ENCODE measurements at places on chromosomes 5 and 9. TPM values are rescaled to one million over a fixed set of nuclear protein-coding genes. Genes with fewer than 3 reads are reported as not detected.
A peak's percentile ranks its signal among the peaks of the same experiment; 100 is the strongest.

Gene MAP1B
- polyA plus RNA-seq = 31.0 TPM

Gene SPAG8
- 1.4 TPM for polyA plus RNA-seq

Gene CCDC192
- polyA plus RNA-seq = 0.39 TPM

Gene CCNI2
- polyA plus RNA-seq = 10.1 TPM

Gene CATSPER3
- 1.4 TPM for polyA plus RNA-seq

Gene G3BP1
- polyA plus RNA-seq = 111 TPM

Gene BTNL3
- 158 TPM for polyA plus RNA-seq

DNA sequence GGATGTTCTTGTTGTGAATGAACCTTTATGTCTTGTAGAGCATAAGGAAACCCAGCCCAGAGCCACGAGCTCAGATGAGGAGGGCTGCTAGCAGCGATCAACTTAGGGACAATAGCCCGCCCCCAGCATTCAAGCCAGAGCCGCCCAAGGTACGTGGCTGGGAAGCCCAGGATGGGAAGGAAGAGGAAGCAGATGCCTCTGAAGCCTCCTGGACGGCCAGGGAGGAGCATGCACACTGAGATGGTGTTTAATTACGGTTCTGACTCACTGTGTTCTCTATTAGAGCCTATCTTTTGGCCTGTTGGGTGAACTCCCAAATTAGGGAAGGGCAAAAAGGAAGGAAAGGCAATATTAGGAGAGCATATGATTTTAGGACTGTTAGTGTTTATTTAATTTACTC lies 75.3 kb downstream of the TJP2 start:
- H3K27ac ChIP-seq = no peak overlapping the region
- H3K4me3 ChIP-seq = no peak overlapping the region
- no peak for DNase-seq
- no peaks in the 10 kb centered on the region for H3K27me3 ChIP-seq
- no peaks in the 10 kb centered on the region for H3K4me1 ChIP-seq
- H3K36me3 ChIP-seq = peaks cover 75% of the 10 kb centered on the region

DNA sequence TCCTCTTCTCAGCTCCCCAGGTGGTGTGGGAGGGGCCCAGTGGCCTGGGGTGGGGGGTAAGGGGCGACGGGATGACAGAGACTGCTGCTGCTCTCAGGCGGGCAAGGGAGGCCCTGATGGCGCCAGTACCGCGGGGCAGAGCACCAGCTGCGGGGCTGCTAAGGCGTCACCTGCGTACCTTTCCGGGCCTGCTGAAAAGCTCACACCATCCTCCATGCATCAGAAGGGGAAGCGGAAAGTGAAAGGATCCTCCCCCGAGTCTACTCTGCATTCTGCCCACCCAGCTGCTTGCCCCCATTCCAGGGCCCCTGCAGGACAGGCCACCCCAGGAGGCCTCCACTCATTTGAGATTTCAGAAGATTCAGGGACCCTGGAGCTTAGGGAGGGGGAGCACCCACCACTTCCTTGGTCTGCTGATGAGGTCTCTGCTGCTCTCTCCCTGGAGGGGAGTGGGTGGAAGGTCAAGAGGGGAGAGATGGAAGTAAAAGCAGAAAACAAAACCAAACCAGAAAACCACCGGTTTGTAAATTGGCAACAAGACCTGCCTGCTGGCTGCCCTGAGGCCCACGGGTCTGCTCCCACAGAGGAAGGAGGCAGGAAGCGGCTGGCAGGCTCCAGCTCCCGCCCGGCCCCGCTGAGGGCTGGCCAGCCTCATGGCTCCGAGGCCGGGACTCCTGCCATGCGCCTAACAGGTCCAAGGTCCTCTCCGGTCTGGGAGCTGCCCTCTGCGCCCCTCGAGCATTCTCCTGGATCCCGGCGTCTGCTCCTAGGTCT lies 33.6 kb downstream of the PRRT1B start:
- H3K36me3 ChIP-seq = peaks cover 81% of the 10 kb centered on the region
- no peak for DNase-seq
- no peak overlapping the region for H3K4me3 ChIP-seq
- no peak overlapping the region for H3K27ac ChIP-seq
- no peaks in the 10 kb centered on the region for H3K27me3 ChIP-seq
- no peaks in the 10 kb centered on the region for H3K4me1 ChIP-seq

DNA sequence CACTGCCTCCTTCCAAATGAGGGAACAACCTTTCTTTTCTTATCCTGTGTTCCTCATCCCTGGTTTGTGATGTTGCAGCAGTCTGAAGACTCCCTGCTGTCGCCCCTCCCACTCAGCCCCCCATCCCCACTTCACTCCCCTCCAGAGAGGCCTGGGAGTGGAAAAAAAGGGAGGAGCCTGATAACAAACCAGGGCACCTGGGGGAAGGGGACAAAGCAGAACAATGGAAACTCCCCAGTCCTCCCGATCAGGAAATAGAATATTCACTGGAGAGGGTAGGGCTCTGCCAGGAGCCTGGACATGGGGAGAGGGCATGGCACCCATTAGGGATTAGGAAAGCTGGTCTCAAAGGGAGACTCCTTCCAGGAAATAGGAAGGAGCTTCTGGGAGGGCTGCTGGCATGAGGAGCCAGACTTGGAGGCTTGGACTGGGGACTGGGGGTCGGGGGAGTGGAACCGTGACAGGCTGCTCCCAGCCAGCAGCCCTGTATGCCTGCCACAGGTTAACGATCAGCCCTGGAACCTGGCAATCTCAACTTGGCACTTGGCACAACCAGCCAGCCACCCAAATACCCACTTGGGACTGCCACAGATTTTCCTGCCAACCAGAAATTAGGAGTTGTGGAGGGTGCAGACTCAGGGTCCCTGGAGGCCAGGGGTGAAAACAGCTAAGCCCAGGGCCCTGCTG lies 20.0 kb downstream of the PCDH1 start:
- DNase-seq = no peak
- H3K4me3 ChIP-seq = no peak overlapping the region
- H3K27ac ChIP-seq = peak overlapping the region; percentile 13
- H3K36me3 ChIP-seq = peaks cover 27% of the 10 kb centered on the region
- H3K27me3 ChIP-seq = no peaks in the 10 kb centered on the region

DNA sequence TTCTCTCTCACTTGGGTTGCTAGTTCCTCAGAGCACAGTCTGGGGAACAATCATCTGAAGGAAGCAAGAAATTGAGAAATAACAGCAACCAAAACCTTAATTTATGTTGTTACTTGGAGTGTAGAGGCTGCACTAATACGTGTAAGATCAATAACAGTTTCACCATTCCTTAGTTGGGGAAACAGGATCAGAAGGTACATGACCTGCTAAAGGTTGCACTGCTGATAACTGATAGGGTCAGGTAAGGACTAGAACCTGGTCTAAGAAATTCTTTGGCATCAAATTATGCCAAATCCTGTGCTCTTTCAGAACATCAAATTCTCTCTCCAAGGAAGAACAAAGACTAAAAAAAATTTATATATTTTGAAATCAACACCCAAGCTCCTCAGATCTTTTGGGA lies 278.6 kb upstream of the C9orf72 start:
- no peaks in the 10 kb centered on the region for H3K27me3 ChIP-seq
- no peak for DNase-seq
- no peaks in the 10 kb centered on the region for H3K4me1 ChIP-seq
- no peak overlapping the region for H3K4me3 ChIP-seq
- H3K27ac ChIP-seq = no peak overlapping the region

- DNase-seq = no peak
- peak overlapping the region; percentile 85 for H3K27ac ChIP-seq
- H3K36me3 ChIP-seq = no peaks in the 10 kb centered on the region
- H3K4me3 ChIP-seq = peak overlapping the region; percentile 41
- H3K27me3 ChIP-seq = no peaks in the 10 kb centered on the region
- peaks cover 7% of the 10 kb centered on the region for H3K4me1 ChIP-seq
Observed at GRCh38 chr5:59126708-59127573, 544.1 kb downstream of the RAB3C start.

DNA sequence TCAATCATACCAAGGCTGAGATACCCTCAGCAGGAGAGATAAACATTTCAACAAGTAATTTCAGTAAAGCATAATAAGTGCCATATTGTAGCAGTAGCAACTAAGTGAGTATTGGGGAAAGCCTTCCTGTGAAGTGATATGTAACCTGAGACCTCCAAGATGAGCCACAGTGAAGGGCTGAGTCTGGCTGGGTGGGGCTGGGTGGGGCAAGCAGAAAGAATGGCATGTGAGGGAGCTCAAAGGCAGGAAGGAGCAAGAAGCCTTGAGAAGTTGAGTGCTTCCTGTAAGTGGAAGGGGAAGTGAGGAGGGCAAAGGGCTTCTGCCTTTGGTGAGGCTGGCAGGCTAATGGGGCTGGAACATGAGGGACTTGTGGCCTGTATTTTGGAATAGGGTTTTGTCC lies 19.7 kb upstream of the ASTN2 start:
- no peak overlapping the region for H3K4me3 ChIP-seq
- no peak for DNase-seq
- no peak overlapping the region for H3K27ac ChIP-seq
- no peaks in the 10 kb centered on the region for H3K27me3 ChIP-seq
- no peaks in the 10 kb centered on the region for H3K36me3 ChIP-seq
- no peaks in the 10 kb centered on the region for H3K4me1 ChIP-seq

DNA sequence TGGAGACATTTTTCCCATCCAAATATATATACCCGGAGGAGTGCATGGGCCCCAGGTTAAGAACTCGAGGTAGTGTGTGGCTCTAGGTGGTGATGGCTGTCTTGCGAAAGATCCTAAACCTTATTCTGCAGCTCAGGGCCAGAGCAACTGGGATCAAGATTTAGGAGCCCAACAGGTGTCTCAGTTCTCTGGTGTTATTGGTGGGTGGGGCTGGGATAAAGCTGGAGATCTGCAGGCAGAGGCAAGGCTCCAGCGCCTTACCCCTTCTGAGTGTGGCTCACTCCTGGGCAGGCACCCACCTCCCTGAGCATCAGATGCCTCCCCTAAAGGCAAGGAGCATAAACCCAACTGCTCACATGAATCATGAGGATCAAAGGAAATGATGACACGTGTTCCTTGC lies 11.2 kb downstream of the UBE2QL1 start:
- DNase-seq = no peak
- no peak overlapping the region for H3K4me3 ChIP-seq
- H3K36me3 ChIP-seq = no peaks in the 10 kb centered on the region
- no peaks in the 10 kb centered on the region for H3K4me1 ChIP-seq
- peaks cover 19% of the 10 kb centered on the region for H3K27me3 ChIP-seq

DNA sequence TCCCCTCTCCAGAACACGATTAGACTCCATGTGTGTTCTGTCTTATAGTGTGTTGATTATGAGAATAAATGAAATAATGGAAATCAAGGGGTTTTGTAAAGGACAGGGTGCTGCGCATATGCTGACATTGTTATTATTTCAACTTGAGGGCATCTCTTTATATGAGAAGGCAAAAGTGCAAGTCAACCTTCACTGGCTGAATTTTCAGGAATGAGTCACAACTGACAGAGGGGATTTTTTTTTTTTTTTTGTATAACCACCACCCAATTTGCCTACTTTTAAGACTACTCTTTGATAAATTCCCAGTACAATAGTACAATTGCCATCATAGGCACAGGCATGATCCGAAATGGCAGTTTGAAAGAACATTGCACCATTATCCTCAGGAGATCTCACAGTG lies 419.2 kb upstream of the NMUR2 start:
- H3K36me3 ChIP-seq = no peaks in the 10 kb centered on the region
- no peak overlapping the region for H3K27ac ChIP-seq
- no peaks in the 10 kb centered on the region for H3K27me3 ChIP-seq

DNA sequence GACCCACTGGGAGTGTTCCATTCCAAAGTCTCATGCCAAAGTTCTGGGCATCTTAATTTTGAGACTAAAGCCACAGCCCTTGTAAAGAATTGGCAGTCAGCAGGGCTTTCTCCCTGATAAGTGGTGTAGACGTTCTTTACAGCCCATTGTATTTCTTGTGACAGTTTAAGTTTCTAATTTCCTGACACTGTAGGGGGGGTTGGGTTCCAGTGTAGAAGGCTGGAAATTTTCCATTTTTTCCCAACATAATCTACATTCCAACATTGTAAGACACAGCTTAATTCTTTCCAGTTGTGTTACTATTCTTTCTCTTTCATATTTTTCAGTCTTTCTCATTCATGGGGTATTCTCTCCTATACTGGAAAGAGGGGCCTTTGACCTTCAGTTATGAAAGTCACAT lies 121.1 kb downstream of the FBXL7 start:
- no peaks in the 10 kb centered on the region for H3K4me1 ChIP-seq
- H3K36me3 ChIP-seq = no peaks in the 10 kb centered on the region
- H3K4me3 ChIP-seq = no peak overlapping the region
- no peaks in the 10 kb centered on the region for H3K27me3 ChIP-seq
- no peak overlapping the region for H3K27ac ChIP-seq

DNA sequence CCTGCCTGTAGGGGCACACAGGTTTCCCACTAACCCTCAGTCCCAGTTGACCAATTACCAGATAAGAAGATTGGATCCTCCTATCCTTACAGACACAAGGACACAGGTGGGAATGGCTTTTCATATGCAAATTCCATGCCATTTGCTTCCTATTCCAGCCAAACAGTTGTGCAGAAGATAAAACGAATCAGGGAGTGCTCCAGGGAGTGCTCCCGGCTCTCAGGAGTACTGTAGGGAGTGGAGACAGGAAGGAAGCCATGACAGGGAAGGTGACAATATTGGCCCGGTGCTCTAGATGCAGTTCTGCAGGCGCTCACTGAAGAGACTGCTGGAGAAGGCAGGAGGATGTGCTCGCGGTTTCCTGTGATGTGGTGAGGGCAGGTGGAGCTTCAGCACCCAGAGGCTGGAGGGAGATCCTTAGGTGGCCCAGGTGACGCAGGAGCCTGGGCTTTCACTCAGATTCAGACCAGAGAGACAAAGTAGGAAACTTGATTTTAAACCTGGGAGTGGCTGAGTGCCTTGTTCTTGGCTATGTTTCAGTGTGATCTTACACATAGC lies 260.0 kb downstream of the AUH start:
- no peak for DNase-seq
- H3K27ac ChIP-seq = no peak overlapping the region
- H3K4me3 ChIP-seq = no peak overlapping the region

DNA sequence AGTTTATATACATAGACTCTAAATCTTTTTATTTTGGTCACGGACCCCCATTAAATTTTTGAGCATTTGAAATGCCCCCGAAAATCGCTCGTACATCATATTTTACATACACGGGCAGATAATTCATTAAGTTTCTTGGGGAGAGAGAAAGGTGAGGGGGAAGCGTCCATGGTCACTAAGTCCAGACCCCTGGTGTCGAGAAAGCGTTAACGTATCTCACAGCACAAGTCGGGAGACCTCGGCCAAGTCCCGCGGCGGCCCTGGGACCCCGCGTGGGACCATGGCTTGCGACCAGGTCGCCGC lies 794 bp downstream of the PTBP3 start:
- peaks cover 8% of the 10 kb centered on the region for H3K4me1 ChIP-seq
- H3K36me3 ChIP-seq = no peaks in the 10 kb centered on the region
- H3K27ac ChIP-seq = peak overlapping the region; percentile 93
- H3K4me3 ChIP-seq = peak overlapping the region; percentile 70
- DNase-seq = no peak

- no peaks in the 10 kb centered on the region for H3K36me3 ChIP-seq
- H3K27ac ChIP-seq = no peak overlapping the region
Observed at GRCh38 chr5:67983251-67984110, 232.1 kb upstream of the PIK3R1 start.

- H3K27me3 ChIP-seq = no peaks in the 10 kb centered on the region
- DNase-seq = no peak
- H3K4me3 ChIP-seq = no peak overlapping the region
- peaks cover 31% of the 10 kb centered on the region for H3K36me3 ChIP-seq
Observed at GRCh38 chr9:99235926-99236634, 14.0 kb downstream of the SEC61B start.
